Cortex of kidney (tissue), 1 donor: ENCODE measurements at places on chromosomes 6 and 20.

DNA sequence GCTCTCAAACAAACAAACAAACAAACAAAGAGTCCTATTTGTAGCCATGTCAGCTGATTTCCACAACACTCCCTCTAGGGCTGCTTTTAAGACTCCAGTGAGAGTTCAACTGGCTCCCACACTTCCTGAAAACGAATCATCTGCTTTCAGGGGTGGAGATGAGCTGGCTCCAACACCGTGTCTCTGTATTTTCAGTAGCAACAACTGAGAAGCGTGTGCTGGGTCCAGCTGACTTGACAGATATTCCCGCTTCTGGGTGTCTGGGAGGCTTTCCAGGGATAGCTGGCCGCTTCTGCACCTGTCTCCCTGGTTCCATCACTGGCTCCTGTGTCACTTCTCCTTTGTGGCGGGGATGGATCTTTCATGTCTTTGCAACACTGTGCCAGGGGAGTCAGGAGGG is 272.5 kb upstream of the SOX4 start:
- no peak for DNase-seq

DNA sequence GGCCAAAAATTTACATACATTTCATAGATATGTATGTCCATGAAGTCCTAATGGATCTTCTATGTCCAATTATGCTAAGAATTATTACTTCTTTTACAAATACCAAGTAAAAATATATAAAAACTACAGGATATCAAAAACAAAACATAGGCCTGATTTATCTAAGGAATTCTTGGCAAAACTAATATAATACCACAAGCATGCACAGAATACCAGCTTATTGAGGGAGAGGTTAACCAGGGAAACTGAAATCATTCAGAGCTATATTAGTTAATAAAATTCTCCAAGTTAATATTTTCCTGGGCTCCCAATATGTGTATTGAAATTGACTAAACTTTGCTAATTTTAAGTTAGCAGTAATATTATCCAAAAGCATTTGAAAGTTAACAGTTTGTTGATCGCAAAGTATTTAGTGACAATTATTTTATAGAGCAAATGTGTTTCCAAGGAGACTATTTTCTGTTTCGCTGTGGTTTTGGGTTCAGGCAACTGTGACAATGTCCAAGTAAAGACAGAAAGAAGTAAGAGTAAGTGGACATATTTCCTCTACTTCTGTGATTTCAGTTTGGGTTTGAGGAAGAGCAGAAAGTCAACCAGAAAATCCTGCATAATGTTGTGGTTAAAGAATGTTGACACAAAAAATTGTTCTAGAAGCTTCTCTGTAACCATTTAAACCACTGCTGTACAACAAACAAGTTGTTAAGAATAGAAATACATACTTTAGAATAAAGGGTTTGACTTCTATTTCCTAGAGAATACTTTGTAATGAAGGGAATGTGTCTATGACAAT is 167.4 kb downstream of the COL21A1 start:
- no peak for DNase-seq

DNA sequence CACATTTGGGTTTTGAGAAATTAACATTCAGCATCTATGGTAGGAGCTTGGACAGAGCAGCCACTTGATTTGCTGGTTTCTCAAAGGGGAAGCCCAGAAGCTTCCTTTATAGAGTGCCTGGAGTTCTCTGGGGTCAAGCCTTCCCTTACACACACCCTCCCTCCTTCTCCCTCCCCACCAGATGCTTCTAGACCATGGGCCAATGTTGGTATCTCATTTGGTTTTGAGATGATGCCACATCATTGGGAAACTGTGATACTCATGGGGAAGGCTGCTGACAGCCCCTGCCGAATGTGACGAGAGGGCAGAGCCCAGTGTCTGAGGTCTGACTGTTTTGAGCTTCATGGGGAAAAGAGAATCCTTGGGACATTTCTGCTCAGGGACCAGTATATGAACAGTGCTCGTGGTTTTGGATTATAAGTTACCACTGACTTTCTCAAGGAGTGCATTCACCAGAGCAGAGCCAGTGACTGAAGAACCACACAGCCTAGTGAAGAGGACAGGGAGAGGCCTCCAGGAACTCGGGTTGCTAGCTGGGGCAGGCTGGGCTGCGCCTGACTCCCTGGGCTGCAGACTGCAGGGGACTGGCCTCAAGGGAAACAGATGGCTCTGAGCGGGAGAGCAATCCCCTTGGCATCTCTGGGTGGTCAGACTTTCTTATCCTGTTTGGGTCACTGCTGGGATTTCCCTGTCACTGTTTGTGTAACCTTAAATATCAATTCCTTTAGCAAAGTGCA is 46.4 kb upstream of the CST5 start:
- no peak for DNase-seq

DNA sequence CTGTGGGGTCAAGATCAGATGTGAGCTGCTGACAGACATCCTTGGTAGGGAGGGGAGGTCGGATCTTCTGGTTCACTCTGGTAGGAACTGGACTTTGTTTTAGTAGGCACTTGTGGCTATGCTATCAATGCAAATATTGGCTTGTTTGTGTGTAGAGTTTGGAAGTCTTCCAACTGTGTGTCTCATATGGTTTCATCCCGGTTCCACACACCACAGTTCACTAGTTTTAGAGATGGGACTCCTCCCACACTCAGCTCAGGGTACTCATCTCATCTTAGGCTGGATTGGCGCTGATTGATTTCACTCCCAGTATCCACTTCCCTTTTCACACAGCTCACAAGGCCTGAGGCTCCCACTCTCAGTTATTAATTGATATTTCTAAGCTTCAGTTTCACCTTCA is 161.3 kb downstream of the THBS2 start:
- no peak for DNase-seq

GRCh38 chr6:40634429-40634828 is 47.3 kb upstream of the LRFN2 start:
- DNase-seq = no peak

DNA sequence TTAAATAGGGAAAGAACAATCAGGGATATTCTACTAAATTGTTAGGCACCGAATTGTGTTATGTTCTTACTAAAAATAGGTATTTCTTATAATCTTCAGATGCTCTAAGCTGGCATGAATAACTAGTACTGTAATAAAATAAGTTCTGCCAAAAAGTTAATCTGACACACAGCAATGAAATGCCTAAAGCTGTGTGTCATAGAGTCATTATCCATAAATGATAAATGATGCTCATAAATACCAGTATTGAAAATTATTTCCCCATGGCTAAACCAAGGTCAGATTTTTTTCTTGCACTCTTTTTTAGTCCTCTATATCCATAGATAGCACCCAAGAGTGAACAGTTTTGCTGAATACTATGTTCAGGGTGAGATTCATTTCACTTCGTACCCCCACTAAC is 11.7 kb upstream of the PRIM2 start:
- no peak for DNase-seq

- DNase-seq = no peak
Measured at GRCh38 chr6:11218102-11218442, 14.4 kb downstream of the NEDD9 start.

DNA sequence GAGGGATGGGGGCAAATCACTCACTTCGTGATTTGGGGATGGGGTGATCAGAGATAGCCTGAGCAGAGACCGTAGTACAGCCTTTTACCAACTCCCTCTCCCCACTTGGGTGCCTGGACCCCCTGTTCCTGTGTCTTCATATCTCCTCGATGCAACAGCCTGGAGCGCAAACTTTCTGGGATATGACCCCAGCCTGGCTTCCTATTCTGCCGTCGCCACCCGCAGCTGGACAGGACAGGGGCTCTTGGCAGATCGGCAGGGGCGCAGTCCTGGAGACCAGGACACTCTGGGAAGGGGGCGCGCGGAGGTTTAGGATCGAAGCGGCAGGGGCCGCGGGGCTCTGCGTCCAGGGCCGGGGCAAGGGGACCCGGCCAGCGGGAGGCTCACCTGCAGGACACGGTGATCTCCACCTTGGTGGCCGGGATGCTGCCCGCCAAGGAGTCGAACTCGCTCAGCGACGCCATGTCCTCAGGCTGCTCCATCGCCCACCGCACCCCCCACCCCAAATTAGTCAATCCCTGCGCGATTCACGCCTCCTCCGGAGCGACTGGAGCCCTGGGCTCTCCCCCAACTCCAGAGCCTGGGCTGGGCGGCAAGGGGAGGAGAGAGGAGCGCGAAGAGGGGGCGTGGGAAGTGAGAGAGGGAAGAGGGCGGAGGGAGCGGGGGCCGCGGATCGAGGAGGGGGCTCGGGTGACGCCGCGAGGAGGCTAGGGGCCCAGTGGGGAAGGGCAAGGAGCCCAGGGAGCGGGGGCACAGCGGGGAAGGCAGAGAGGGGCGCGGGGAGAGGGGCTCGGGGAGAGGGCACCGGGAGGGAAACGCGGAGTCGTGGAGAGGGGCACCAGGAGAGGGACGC is at the start of gene CPNE5:
Gene CPNE5 (minus strand): TSS at position 549 of the 853 bp plus-strand sequence. CDS start 67 bp downstream, at position 482.
- DNase-seq = no peak

DNA sequence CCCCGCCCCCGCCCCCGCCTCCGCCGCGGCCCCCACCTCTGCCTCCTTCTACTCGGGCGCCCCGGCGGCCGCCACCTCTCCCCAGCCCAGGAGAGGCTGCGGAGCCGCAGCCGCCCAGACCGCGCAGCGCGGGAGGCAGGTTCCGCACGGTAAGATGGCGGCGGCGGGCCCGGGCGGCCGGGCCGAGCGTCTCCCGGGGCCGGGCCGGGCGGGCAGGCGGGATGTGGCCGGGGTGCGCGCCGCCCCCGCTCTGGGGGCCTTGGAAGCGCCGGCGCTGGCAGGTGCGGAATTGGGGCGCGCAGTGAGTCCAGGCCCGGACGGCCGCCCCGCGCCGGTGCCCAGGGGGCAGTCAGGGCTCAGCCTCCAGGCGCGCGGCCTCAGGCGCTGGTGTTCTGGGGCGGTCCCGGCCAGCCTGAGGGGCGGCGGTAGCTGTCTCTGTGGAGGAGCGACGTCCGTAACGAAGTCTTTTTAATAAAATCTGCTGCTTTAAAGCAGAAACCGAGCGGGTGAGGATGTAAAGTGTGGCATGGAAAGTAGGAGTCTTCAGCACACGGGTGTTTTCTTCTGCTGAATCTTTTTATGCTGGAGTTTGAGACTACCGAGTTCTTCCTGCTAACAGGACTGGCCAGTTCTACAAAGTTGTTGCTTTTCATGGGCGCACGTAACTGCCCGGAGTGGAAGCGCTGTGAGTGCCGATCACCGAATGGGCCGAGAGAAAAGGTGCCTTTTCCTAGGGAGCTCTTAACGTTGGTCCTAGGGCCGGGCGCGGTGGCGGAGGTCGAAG is at the start of gene GID8:
Gene GID8 (plus strand): TSS at position 43 of the 784 bp plus-strand sequence. CDS start 3,356 bp downstream, outside the sequence.
- DNase-seq = no peak

- DNase-seq = no peak
Measured at GRCh38 chr6:1524040-1524480, 85.7 kb upstream of the FOXC1 start.

- no peak for DNase-seq
Measured at GRCh38 chr20:16576219-16576618, 3.0 kb upstream of the KIF16B start.

- no peak for DNase-seq
Measured at GRCh38 chr6:113662688-113663333, 194.3 kb upstream of the MARCKS start.

GRCh38 chr20:53847139-53847836 is 223.1 kb downstream of the BCAS1 start:
- no peak for DNase-seq

GRCh38 chr6:42505385-42505718 is 53.6 kb upstream of the TRERF1 start:
- no peak for DNase-seq
